Endodermal cell (in vitro differentiated cells): ENCODE measurements at places on chromosomes 2 and 18. TPM values are rescaled to one million over a fixed set of nuclear protein-coding genes. Genes with fewer than 3 reads are reported as not detected.

Gene UPP2
- total RNA-seq = not detected in 2 replicates

Gene ZC3H6
- total RNA-seq = 21.5 to 26.4 TPM (median 24.0 TPM) in 3 replicates

Gene HOXD10
- 0.94 TPM in 1 of 3 replicates, not detected in the others for total RNA-seq

Gene GRP
- 4.4 and 6.1 TPM in 2 replicates for total RNA-seq

Gene CDH20
- 0.11 to 0.16 TPM in 2 of 3 replicates, not detected in the other for total RNA-seq

Gene HTR2B
- not detected in 3 replicates for total RNA-seq

Gene FOXI3
- total RNA-seq = 2.6 and 2.8 TPM in 2 replicates

Gene CFC1
- total RNA-seq = 0.93 to 1.4 TPM in 2 of 3 replicates, not detected in the other

Gene GYPC
- total RNA-seq = 18.9 to 23.2 TPM (median 21.5 TPM) in 3 replicates

Gene FOXD4L1
- total RNA-seq = 0.15 to 0.29 TPM in 2 of 3 replicates, not detected in the other
